ENCODE measurements at places on chromosomes 6 and 20.

- no peak for DNase-seq
Observed at GRCh38 chr20:64072498-64073063, 6.7 kb downstream of the RGS19 start.

GRCh38 chr20:46302106-46302505, 6.2 kb downstream of the CDH22 start:
- DNase-seq, result no peak

DNA sequence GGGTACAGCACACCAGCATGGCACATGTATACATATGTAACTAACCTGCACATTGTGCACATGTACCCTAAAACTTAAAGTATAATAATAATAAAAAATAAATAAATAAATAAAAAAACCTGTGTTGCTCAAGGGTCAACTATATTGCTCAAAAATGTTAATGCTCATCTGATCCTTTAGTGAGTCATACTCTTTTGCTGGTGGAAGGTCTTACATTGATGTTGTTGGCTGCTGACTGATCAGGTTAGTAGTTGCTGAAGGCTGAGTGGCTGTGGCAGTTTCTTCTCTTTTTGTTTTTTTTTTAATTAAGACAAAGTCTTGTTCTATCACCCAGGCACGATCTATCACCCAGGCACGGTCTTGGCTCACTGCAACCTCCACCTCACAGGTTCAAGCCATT, 29.6 kb upstream of the SMIM26 start:
- no peak for DNase-seq

DNA sequence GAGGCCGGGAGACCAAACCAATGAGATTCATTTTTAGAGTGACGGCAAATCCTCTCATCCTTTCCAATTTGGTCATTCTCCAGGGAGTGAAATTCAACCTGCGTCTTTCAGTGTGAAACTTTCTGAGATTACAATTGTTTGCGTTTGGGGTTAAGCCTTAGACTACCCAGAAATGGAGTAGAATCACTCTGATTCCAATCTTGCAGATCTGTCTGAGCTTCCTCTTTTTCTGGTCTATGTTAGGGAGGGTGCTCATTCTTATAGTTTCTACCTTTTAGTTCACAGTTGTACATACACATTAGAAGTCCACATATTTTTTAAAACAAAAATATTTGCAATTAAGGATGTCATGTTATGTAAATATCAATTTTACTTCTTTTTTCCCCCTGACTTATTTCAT, 183.0 kb upstream of the PHACTR1 start:
- DNase-seq, result no peak

DNA sequence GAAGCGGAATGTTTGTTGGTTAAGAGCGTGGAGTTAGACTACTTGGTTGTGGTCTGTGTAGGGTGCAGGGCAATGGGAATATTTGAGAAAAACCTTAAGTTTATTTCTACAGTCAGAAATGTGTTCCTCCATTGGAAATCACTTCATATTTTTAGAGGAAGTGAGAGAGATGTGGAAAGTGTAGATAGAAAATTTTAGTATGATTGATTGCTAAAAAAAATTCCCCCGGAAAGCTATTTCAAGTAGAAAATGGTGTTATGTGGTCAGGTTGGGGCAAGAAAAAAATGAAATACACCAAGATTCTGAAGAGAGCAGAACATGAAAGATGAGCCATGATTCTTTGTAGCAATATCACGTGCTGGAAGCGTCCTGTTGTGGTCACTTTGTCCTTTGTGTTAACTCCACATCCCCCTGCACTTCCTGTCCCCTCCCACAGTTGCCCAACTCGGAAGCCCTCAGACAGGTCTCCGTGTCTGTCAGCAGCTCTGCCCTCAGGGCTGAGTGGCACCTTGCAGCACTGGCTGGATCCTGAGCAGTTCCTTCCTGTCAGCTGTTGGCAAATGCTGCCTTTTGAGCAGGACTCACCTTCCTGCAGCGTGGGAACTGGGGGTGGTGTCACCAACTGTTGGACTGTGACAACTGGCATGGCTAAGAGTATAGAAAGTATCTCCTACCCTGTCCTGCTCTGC, 137.5 kb upstream of the SLC24A3 start:
- no peak for DNase-seq

- DNase-seq, result no peak
Observed at GRCh38 chr6:111743360-111743759, 129.9 kb downstream of the FYN start.

DNA sequence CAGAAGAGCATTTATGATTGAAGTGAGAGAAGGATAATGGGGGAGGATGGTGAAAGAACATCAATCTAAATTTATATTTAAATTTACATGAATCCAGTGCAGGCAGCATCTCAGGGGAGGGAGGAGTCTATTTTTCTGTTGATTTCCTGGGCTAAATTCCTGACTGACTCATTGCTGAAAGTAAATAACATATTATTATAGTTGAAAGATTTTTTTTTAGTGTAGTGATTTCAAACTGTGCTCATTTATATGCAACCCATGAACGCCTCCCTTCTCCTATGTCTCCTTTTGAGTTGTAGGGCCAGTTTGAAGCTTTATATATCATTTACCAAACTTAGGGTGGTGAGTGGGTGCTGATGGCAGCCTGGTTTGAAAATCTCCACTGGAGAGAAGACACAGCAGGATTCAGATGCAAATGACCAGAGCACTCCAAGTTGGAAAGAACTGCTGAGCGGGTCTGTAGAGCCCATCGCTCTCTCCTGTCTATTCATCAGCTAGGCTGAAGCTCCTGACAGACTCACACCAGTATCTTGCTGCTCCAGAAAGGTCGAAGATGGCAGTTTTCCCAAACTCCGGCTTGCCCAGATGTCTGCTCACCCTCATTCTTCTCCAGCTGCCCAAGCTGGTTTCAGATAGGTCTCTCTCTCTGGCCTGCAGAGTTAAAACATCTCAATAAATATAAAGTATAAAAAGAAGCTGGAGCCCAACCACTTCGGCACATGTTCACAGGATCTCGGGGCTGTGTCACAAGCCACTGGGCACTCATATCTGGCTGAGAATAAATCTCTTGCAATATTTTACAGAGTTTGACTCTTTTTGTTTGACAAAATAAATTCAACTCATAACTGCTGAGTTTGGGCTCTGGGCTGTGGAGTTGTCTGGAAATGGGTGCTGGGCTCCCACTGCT, 18.3 kb downstream of the BTN2A1 start:
- no peak for DNase-seq

- DNase-seq, result no peak
Observed at GRCh38 chr6:158257781-158258180, 54.5 kb upstream of the TULP4 start.

GRCh38 chr20:3661060-3661813, 2.0 kb downstream of the GFRA4 start:
- DNase-seq, result no peak

DNA sequence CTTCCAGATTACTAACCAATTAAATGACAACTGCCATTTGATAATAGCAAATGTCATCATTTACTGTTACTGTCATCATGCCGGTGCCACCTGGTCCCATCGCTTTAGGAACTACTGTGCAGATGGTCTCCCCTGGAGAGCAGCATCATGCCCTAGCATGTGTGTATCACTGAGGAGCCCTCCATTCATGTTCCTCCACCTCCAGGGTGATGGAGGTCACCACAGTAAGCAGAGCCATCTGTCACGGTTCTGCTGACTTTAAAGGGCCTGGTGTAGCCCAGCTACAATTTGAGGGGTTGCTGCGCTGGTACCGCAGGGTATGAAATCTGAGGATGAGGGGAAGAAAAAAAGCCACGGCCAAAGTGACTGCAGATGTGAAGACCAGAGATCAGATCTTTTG, 118.8 kb upstream of the KCNK16 start:
- DNase-seq, result no peak

DNA sequence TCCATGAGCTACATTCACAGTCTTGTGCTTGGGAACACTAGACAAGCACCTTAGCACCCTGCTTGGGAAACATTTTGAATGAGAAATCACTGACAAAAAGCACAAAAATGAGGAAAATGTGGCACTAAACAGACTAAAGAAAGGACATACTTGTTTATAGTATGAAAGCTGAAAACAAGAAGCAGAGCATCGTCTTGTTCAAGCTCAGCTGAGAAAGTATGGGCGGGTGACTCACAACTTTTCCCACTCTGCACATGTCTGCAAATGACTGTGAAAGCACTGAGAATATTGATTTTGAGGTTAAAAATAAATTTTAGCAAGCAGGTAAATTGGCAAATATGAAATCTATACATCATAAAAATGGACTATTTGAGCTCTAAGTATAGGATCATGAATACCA, 725.3 kb downstream of the COL12A1 start:
- no peak for DNase-seq

GRCh38 chr6:33208091-33208967, at the start of gene RING1:
Gene RING1, plus strand, starts transcription at chr6:33208500. Its CDS starts 323 bp downstream, at chr6:33208823.
- DNase-seq, result no peak

GRCh38 chr6:72522735-72523141, 99.1 kb upstream of the KCNQ5 start:
- no peak for DNase-seq

GRCh38 chr6:79404261-79404660, 133.0 kb downstream of the LCA5 start:
- no peak for DNase-seq

DNA sequence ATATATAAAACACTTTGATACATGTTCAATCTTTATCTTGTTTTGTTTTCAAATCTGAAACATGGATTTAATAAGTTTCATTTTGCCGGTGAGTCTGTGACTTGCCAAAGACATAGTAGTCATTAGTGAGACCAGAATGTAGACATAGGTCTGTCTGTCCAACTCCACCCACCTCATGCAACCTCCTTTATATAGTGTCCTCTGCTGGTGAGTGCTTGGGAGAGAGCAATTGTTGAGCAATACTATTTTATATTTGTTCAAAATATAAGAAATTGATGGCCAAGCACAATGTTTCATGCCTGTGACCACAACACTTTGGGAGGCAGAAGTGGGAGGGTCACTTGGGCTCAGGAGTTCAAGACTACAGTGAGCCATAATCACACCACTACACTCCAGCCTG, 10.8 kb upstream of the LY86 start:
- DNase-seq, result no peak

GRCh38 chr6:160132776-160133338, 11.2 kb downstream of the SLC22A1 start:
- no peak for DNase-seq

- DNase-seq, result no peak
Observed at GRCh38 chr20:51258582-51259165, 235.8 kb upstream of the KCNG1 start.

- DNase-seq, result no peak
Observed at GRCh38 chr20:58554541-58554940, 39.3 kb upstream of the APCDD1L start.

- no peak for DNase-seq
Observed at GRCh38 chr20:54351371-54352136, 123.8 kb upstream of the DOK5 start.

DNA sequence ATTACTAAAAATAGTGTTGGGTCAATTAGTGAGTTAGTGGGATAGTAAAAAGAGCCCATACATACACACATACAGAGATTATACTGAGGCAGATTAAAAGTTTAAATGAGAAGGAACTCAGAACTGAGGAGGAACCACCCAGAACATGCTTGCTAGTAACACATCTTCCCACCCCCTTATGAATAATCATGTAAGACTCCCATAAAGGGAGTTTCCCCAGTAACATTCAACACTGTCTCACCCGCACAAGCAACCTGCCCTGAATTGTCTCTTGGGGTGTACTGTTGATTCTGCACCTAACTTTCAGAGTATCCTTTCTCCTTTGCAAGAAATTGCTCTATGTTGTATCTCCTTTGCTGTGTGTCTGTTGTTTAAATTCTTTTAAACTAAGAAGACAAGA, 11.1 kb upstream of the HLA-DQB2 start:
- no peak for DNase-seq

GRCh38 chr20:31595654-31596411, 9.3 kb upstream of the ID1 start:
- peak; percentile 57 for DNase-seq

- DNase-seq, result no peak
Observed at GRCh38 chr6:105135056-105135455, 44.8 kb downstream of the POPDC3 start.

DNA sequence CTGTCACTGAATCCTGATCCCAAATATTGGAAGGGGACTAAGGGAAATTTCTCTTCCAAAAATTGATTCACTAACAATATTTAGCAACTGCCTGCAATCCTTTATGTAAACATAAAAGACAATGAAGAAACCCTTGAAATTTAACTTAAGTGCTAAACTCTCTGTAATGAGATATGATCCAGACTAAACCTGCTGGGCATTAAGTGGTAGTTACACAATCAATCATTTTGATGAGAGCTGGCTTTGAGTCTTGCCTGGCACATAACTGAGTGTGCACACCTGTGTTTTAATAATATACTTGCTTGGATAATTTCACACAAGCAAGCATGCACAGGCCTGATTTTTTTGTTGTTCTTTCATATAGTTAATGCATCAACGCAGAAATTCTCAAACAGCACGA, 9.8 kb upstream of the ZFP64 start:
- DNase-seq, result no peak

DNA sequence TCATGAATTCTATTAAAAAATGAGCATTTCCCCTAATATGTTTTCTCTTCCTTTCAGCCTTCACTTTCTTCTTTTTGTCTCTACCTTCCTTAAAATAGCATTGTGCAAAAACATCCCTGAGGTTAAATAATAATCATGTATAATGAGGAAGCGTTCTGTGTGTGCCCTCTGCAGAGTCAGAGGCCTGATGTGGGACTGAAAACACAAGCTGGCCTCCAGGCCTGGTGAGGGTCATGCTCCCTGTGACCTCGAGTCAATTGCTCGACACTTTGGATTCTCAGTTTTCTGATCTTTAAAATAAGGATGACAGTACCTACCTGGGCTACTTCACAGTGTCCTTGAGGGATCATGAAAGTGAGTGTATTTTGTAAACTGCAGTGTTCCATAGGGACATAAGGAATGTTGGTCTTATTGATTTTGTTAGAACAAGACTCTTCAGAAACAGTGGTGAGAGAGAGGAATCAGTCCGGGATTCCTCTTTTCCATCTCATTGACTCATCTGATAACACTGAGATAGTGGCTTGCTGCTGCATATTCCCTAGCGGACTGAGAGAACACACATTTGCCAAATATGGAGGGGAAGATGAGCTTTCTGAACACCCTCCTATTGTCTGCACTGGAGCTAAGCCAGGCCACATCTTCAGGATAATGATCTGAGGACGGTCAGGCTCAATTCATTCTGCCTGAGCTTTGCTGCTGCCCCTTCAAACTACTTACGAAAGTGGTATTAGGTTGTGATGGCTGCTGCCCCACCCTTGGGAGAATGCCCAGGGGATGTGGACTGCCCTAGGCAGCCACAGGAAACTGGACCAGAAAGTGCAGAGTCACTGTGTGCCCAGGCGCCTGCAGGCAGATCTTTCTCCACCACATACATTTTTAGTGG, 39.6 kb upstream of the PDE7B start:
- DNase-seq, result no peak

Measured in HCT116 (cell line).